Smooth muscle cell of the brain vasculature (primary cell): ENCODE measurements at places on chromosomes 16 and 17.

DNA sequence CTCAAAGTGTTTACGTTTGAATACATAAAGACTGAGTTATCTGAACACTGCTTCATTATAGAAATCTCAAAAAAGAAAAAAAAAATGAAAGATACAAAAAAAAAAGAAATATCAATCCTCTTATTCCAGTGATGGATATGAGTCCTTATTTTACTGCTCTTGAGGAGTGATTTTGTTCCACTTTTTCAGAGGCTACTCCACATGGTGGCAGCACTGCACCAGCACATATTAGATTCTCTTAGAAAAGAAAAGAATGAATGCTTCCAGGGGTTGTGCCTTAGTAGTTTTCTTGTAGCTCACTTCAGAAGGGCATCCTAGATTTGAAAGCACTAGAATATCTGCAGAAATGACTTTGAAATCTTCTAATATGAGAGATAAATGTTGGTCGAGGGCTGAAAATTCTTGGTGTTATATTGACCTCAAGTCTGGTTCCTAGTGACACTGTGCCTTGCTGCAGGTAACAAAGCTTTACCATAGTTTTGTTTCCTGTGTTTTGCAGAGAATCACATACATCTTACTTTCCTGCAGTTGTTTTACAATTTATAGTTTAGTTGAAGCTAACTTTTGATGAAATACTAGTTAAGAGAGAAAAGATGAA lies 25.9 kb downstream of the AP2B1 start:
- DNase-seq, result peak; percentile 51

DNA sequence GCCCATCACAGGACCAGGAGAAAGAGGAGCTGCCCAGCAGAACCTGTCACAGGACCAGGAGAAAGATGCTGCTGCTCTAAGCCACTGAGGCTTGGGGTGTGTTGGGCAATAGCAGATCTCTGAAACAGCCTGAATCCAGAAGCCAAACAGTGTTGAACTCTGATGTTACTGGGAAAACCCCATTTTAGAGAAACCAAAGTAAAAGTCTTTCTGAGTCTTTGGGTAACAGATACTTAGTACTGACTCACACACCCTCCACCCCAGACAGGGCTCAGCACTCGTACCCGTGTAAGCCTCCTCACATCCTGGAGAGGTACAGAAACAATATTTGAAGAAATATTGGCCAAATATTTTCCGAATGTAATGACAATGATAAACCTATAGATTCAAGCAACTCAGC lies 82.8 kb upstream of the GNG13 start:
- DNase-seq, result no peak

- DNase-seq, result no peak
These were observed 7.0 kb downstream of the CUEDC1 start for GRCh38 chr17:57948169-57948554.

DNA sequence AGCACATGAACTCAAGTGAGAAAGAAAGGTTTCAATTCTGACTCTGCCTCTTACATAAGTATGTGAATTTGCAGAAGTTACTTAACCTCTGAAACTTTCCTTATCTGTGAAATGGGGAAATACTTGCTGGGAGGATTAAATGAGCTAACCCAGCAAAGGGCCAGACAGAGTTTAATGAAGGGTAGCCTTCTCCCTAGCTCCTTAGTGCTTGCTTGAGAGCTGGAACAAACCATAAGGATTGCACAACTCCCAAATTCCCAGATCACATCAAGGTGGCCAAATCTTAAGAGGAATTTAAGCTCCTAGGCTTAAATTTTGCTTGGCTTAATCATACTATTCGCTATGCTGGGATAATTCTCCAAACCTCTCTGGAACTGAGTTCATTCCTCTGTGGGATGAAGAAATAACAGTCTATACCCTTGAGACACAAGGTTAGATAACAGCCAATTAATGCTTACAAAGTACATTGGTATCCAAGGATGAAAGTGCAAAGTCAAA lies 11.8 kb upstream of the WSB1 start:
- DNase-seq, result no peak

- no peak for DNase-seq
These were observed 122.0 kb upstream of the CHMP6 start for GRCh38 chr17:80869481-80870145.

GRCh38 chr17:56577843-56578204 lies 15.7 kb upstream of the NOG start:
- DNase-seq, result no peak

DNA sequence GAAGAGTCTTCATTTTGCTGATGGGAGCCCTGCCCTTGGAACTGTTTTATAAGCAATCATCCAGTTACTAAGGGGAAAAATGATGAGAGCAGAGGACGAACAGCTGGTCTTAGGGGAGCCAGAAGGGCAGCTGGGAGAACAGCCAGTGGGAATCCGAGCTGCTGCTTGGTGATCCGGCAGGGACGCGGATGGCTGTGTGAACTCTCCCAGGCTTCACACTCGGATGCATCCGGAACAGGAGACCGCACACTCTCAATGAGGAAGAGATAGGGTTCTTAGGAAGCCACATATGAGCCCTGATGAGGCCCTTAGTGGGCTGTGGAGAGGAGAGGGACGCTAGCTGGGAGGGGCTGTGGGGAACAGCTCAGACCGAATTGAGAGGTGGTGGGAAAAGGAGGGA lies 5.0 kb upstream of the CACNG5 start:
- DNase-seq, result no peak

GRCh38 chr17:31156326-31156725 lies 61.5 kb downstream of the NF1 start:
- DNase-seq, result no peak

DNA sequence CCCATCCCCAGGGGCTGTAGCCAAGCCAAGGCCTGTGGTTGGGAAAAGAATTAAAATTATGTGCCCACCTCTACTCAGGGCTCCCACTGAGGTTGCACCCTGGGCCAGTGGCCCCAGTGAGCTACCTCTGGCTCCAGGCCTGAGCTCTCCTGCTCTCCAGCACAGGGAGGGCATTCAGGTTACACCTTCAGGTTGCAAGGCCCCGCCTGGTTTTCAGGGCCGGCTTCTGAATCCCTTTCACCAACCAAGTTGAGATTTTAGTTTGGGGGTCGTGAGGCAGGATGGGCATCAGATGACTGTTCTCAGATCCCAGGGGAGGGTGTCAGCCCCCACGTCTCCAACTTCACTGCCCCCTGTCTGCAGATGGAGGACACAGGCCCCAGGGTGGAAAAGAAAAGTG lies 8.0 kb upstream of the KATNB1 start:
- no peak for DNase-seq

DNA sequence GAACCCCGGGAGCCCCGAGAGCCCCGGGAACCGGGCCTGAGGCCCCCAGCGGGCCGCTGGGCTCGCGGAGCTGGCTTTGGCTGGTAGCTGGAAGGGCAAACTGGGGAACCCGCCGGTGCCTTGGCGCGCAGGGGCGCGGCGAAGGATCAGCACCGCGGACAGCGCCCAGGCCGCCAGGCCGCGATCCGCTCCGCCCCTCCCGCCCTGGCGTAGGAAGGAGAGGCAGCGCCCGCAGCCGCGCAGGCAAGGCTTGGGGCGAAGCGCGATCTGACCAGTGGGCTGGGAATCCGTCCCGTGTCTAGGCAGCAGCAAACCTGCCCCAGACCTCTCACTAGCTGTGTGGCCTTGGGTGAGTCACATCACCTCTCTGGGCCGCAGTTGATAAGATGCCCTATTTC lies 331 bp upstream of the CCDC92B start:
- peak; percentile 20 for DNase-seq

- no peak for DNase-seq
These were observed 11.6 kb downstream of the WNT9B start for GRCh38 chr17:46862949-46863348.

- no peak for DNase-seq
These were observed 104.5 kb downstream of the CRLF3 start for GRCh38 chr17:30720013-30720471.
